ENCODE measurements at places on chromosomes 16 and 17.

GRCh38 chr16:81695321-81696165 lies 83.5 kb upstream of the PLCG2 start:
- no peak for DNase-seq

- no peak for DNase-seq
These were observed 89.7 kb downstream of the NPIPB11 start for GRCh38 chr16:29316761-29317183.

DNA sequence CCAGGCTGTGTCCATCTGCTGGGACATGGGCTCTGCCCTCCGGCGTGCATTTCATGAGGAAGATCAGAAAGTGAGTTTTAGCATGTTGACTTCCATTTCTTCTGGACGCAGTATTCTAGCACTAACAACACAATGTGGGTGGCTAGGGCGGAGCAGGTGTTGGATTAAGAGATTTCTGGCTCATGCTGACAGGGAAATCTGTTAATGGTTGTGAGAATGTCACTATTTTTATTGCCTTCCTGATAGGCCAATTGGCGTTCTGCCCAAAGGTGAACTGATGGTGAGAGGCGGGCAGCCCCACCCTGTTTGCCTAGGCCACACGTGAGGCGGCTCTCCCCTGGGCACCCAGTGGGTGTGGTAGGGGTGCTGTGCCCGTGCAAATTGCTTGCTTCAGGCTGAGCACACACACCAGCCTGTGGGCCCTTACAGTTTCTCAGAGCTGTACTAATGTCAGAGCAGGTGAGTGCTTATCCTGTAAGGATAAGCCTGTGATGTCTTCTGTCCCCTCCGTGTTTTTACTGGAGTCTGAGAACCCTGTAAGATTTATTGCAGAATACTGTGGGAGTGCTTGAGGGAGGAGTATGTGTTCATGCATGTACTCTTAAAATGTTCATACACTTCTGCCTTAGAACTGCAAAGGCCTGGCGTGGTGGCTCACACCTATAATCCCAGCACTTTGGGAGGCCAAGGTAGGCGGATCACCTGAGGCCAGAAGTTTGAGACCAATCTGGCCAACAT lies 30.9 kb downstream of the PGS1 start:
- peak; percentile 89 for DNase-seq

DNA sequence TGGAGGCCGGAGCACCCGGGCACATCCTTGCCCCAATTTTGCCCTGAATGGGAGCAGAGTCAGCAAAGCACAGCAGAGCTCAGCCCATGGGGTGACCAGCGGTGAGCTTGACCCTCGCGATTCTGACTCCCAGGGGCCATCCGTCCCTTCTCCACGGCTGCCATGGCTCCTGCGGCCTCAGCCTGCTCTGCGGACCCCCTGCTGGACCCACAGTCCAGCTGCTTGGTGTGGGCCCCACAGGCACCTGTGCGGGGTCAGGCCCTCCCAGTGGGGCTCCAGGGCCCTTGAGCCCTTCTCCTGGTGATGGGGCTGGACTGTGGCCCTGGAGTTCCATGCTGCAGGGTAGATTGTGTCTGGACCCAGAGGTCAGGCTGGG lies 144.2 kb downstream of the ENGASE start:
- DNase-seq, result no peak

DNA sequence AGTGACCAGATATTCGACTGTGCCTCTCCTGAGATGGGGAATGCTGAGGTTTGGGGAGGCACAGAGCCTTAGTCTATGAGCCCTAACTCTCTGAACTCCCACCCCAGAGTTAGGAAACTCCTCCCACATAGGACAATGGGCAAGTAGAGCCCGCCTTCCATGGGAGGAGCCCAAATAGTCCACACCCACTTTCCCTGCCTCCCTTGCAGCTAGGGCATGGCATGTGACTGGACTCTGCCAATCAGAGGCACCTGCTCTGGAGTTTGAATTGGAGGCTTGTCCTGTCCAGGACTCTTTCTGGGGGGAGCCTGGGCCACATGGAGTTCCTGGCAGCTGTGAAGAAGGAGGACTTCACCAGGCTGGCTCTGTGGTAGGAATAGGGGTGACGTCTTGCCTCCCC lies 48.4 kb downstream of the SOCS1 start:
- DNase-seq, result no peak

GRCh38 chr17:13631529-13631928 lies 29.8 kb upstream of the HS3ST3A1 start:
- DNase-seq, result no peak

- no peak for DNase-seq
These were observed 2.2 kb downstream of the MAPK8IP3 start for GRCh38 chr16:1708083-1708767.

GRCh38 chr16:105521-105920 lies 27.5 kb downstream of the MPG start:
- no peak for DNase-seq

GRCh38 chr17:80035937-80036714 lies at the start of gene CCDC40:
CCDC40 (plus strand) TSS chr17:80036642; CDS start chr17:80036663, 21 bp downstream.
- peak; percentile 75 for DNase-seq

DNA sequence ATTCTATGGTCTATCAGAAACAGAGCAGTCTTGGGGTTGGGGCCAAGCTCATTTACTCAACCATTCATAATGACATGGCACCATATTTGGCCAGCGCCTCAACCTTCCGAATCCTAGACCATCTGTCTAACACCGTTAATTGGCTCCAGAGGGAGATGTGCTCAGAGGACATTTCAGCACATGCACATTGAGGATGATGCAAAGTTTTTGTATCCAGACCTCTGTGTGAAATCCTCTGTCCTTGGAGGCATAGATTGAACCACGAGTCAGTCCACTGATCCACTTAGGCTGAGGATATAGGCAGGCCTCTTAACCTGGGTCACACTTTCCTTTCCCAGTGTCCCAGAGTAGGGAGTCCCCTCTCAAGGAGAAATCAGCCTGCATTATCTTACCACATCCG lies 85.5 kb downstream of the SHISA6 start:
- no peak for DNase-seq

DNA sequence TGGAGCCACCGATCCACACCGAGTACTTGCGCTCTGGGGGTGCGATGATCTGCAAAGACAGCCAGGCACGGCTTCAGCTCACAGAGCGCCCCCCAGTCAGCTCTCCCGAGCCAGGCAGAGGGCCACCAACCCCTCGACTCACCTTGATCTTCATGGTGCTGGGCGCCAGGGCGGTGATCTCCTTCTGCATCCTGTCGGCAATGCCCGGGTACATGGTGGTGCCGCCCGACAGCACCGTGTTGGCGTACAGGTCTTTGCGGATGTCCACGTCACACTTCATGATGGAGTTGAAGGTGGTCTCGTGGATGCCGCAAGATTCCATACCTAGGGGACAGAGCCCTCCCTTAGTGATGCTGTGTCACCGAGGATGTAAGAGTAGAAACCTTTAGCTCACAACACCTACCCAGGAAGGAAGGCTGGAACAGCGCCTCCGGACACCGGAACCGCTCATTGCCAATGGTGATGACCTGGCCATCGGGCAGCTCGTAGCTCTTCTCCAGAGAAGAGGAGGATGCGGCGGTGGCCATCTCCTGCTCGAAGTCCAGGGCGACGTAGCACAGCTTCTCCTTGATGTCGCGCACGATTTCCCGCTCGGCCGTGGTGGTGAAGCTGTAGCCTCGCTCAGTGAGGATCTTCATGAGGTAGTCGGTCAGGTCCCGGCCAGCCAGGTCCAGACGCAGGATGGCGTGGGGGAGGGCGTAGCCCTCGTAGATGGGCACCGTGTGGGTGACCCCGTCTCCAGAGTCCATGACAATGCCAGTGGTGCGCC lies 1.6 kb downstream of the ACTG1 start:
- no peak for DNase-seq

DNA sequence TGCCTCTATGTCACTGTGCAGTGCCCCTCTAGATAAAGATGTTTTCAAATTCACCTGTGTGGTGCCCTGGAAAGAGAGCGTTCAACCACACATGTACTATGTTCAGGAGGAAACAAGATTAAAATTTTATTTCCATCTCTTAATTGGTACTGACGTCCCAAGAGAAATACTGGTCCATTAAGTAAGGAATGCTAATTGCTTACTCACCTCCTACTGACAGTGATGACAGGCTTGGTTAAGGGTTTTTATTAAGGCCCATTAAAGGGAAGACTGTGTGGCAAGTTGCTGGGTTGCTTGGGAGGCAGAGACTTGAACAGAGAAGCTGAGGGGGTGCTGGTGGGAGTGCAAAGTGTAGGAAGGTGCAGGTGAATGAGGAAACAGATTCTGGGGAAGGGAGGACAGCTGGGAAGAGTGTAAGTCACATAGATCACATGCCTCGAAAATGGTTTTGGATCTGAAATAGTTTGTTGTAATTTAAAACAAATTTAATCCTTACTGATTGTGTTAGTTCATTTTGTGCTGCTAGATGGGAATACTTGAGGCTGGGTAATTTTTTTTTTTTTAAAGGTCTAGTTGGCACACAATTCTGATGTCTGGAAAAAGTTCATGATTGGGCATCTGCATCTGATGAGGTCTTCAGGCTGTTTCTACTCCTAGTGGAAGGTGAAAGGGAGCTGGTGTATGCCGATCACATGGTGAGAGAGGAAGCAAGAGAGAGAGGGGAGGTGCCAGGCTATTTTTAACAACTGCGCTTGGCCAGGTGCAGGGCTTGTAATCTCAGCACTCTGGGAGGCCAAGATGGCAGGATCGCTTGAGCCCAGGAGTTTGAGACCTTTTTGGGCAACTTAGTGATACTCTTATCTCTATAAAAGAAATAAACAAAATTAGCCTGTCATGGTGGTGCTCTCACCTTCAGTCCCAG lies 140.5 kb downstream of the CACNG3 start:
- DNase-seq, result no peak

GRCh38 chr16:35188288-35189155 lies 1729.1 kb downstream of the TP53TG3F start:
- DNase-seq, result peak; percentile 2

DNA sequence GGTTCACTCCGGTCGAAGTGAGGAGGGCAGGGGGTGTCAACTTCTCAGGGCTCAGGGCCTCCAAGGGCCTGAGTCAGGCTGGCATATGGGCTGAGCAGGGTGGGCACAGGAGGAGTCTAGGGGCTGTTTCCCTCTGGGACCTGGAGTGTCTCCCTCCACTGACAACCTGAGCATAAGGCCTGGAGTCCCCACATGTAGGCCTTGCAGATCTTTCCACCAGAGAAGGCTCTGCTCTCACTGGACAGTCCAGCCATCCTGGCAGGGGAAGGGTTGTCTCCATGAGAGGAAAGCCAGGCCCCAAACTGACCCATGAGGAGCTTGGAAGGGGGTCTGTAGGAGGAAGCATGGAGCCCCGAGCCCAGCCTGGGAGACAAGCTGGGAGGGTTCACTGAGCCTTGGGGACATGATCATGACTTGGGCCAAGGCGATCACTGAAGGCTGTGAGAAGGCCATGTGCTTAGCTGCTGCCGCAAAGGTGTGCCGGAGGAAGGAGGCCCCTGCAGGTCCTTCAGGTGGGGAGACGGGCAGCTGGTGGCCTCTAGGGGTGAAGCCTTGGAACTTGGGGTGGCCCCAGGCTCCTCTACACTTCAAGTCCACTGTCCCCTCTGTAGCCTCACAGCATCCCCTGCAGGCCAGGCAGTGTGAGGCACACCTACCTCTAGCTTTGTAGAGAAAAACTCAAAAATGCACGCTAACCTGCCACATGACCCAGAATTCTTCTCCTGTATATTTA lies 9.9 kb downstream of the CMTM2 start:
- DNase-seq, result no peak

- DNase-seq, result no peak
These were observed 1.2 kb downstream of the SEPHS2 start for GRCh38 chr16:30444231-30445148.

DNA sequence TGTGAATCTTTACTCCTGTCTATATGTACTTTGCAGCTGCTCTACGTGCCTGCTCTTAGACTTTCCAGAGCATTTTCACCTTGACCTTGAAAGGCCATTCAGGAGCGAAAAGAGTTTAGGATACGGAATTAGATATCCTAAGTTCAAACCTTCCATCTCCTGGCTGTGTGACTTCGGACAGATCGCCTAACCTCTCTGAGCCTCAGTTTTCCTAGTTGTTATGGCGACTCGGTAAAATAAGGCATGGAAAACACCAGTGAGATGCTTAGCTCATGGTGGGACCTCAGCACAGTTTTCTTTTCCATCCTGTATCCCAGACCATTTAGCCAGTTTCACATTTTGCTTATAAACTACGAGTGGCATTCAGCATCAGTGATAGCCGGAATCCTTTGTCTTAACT lies 233.7 kb downstream of the RBFOX1 start:
- no peak for DNase-seq

GRCh38 chr17:42135664-42136653 lies 13.4 kb downstream of the HSPB9 start:
- no peak for DNase-seq

DNA sequence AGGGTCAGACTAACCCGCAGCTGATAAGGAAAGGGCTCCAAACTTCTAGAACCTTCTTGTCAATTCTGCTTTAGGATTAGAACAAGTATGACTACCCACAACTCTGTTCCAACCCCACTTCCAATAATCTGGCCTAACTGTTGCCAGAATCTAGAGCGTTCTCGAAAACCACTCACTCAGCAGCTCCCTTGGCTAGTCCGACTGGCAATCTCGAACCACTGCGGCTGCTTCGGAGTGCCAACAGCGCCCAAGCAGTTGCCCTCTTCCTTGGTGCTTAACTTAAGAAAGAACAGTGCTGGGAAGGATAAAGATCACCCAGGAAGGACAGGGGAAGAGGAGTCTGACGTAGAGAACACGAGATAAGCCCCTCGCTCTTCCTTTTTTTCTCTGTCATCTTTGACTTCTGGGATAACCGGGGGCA lies 818 bp downstream of the DNAJC7 start:
- DNase-seq, result no peak

GRCh38 chr17:45009676-45010467 lies 41.6 kb downstream of the DCAKD start:
- peak; percentile 27 for DNase-seq

DNA sequence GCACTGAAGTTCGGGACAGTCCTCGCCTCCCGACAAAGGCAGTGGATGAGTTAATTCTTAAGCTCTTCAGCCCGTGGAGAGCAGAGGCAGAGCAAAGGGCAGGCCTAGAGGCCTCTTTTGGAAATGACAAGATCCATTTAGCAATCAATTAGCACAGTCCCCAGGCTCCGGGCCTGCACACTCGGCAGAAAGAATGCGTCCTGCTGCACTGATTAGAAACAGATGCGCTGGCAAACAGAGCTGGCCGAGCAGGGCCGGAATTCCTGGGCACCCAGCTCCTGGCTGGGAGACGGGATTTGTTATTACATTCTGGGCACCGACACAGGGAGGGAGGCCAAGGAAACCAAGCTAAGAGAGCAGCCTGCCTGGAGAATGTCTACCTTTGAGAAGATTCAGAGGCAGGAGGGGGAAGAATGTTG lies 162.9 kb downstream of the COPRS start:
- DNase-seq, result no peak

GRCh38 chr17:49063652-49064051 lies 66.5 kb downstream of the IGF2BP1 start:
- DNase-seq, result no peak

DNA sequence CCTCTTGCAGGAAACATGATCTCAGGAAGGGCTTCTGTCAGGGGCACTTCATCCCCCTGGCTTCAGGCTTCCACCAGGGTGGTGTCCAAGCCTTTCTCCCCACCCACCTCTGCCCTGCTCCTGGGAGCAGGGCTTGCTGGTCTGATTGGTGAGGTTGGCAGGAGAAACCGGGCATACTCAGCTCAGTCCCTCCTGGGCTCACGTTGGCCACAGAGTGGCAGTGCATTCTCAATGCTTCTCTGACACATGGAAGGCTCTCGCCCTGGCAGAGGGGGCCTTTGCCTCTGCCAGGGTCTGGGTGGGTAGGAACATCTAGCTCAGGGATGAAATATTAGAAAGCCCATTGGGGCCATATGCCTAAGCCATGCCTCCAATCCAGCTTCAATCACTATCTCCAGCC lies 142.8 kb downstream of the AXIN2 start:
- no peak for DNase-seq

All from NCI-H1105 treated with DMSO at 0.1 percent for 48 hours (cell line).